ENCODE measurements at places on chromosomes 2 and 18.

GRCh38 chr2:54613794-54614257 lies 109.6 kb upstream of the EML6 start:
- no peak for DNase-seq

- no peak for DNase-seq
Observed at GRCh38 chr2:69196327-69197117, 183.5 kb downstream of the ANTXR1 start.

DNA sequence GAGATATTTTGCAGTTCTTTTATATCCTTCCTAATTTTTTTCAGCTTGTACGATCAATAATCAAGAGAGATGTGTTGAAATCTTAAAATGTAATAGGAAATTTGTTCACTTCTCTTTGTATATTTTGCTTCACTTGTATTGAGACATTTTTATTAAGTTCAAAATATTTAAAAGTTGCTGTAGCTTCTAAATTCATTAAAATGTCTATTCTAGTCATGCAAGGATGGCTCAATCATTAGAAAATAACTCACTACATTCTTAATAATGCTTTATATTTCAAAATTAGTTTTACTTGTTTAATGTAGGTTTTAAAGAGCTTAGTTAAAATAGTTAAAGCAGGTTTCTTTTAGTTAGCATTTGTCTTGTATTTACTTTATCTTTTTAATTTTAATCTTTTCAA lies 308.4 kb downstream of the CYRIA start:
- no peak for DNase-seq

- no peak for DNase-seq
Observed at GRCh38 chr18:67864677-67865340, 348.3 kb upstream of the DSEL start.

- no peak for DNase-seq
Observed at GRCh38 chr2:12728221-12728777, 11.6 kb downstream of the TRIB2 start.

DNA sequence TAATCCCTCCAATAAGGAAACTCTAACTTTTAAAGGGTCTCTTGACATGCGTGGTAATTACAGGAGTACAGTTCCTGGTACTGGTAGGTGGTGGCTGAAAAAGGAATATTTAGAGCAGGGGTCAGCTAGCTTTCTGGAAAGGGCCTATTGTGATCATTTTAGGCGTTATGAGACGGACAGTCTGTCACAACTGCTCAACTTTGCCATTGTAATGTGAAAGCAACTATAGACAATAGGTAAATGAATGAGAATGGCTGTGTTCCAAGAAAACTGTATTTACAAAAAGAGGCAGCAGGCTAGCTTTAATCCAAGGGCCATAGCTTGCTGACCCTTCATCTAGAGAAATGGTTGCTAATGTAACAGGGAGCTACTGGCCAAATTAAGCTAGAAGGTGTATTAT lies 177.7 kb upstream of the LRRTM1 start:
- no peak for DNase-seq

DNA sequence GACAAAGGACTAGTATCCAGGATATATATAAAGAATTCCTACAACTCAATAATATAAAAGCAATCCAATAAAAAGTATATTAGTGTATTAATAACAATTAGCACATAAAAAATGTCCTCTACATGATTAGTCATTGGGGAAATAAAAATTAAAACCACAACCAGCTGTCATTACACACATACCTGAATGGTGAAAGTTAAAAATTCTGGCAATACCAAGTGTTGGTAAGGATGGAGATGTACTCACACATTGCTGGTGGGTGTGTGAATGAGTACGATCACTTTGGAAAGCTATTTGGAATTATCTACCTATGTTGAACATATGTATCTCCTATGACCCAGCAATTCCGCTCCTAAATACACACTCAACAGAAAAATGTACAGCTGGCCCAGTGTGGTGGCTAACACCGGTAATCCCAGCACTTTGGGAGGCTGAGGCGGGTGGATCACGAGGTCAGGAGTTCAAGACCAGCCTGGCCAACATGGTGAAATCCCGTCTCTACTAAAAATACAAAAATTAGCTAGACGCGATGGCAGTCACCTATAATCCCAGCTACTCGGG lies 14.3 kb upstream of the NOL10 start:
- DNase-seq = no peak

DNA sequence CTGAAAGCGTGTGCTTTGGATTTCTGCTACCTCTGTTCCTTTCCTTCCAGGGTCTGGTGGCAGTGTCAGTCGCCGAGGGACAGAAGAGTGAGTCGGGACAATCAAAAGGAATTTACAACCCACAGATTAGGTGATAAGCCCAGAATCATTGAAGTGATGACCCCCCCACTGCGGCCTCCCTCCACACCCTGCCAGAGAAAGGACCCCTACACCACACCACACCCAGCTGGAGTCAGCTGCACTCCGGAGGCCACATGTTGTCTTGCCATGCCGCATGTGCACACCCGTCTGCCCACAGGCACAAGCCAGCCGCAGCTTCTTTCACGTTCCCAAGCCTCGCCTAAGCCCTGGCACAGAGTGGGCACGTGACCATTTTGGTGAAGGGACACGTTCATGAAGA lies 366.8 kb upstream of the SALL3 start:
- DNase-seq = peak; percentile 13

GRCh38 chr2:152175012-152175367 lies 573 bp downstream of the STAM2 start:
- no peak for DNase-seq

- DNase-seq = no peak
Observed at GRCh38 chr18:76202322-76202721, 292.7 kb downstream of the ZNF516 start.

DNA sequence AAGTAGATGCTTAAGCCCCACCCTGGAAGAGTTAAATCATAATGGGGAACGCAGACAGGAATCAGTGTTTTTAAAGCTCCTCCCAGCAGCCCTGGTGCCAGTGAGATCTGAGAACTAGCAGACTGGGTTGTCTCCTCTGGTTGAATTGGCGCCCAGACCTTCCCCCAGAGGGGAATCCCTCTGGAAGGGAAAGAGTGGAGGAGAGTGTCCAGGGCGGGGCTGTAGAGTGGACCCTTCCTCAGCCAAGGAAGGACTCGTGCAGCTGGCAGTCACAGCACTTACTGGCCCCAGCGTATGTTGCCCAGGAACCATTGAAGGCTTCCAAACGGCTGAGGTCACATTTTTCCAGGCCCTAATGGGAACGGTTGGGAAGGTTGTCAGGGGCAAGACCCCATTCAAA lies 62.5 kb downstream of the TGOLN2 start:
- no peak for DNase-seq

DNA sequence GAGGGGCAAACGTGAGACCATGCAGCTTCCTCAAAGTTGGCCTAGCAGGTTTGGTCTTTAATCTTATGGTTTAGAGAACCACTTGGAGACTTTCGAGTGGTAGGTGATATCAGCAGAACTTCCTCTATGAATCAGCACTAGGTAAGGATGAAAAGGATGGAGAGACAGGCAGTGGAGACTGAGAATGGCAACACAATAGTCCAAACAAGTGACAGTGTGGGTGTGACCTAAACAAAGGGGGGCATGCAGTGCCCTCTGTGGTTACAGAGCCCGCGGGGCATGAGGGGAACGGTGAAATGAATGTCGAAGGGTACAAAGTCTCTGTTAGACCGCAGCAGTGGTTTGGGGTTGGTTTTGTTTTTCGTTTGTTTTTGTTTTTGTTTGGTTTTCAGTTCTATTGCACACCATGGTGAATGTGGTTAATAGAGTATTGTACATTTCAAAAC lies 143.9 kb downstream of the L3MBTL4 start:
- DNase-seq = no peak

- no peak for DNase-seq
Observed at GRCh38 chr18:55355223-55355622, 232.8 kb downstream of the TCF4 start.

DNA sequence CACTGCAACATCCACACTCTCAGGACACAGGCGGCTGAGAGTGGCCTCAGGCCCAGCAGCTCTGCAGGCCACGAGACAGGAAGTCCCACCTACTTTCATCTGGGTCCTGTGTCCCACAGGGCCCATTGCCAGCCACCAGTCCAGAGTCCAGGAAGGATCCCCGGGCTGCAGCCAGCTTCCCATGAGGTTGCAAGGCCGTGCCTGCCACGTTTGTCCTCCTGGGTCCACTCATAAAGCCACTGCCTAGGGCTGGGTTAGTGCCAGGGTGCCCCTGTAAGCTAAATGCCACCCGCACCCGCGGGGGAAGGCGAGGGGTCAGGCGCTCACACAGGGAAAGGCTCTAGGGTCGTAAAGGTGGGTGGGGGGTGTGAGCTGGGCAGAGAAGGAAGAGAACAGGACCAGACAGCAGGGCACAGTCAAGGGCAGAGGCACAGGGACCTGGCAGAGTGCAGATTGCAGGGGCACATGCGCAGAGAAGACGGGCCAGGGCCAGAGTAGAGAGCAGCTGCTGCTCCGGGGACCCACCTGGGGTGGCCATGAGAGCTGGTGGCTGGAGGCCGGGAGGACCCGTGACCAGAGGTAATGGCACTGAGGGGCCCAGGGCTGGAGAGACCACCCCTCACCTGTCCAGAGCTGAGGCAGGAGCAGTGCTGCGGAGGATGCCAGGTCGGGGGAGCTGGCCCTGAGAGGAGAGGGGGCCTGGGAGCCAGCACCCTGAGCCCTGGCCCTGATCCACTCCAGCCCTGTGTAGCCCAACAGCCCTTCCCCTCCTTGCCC lies 8.0 kb downstream of the AGXT start:
- no peak for DNase-seq

GRCh38 chr2:169862816-169863215 lies 35.6 kb downstream of the UBR3 start:
- no peak for DNase-seq

DNA sequence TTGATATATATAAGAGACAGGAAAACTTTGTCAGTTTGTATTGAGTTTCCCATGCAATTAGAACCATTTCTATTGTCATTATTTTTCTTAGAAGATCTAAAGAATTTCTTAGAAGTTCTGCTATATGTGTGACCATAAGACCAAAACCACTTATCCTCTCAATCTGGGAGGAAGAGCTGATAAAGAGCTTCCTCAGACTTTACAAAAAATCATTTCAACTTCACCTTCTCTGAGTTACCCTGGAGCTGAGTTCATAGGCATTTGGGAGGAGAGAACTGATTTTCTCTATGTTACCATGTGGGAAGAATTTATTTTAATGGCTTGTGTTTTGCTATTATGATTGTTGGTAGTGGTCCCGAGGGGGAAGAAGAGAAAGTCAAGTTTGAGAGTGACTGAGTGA lies 329.3 kb downstream of the GPD2 start:
- no peak for DNase-seq

GRCh38 chr2:166464187-166464586 lies 29.9 kb downstream of the SCN7A start:
- DNase-seq = no peak

DNA sequence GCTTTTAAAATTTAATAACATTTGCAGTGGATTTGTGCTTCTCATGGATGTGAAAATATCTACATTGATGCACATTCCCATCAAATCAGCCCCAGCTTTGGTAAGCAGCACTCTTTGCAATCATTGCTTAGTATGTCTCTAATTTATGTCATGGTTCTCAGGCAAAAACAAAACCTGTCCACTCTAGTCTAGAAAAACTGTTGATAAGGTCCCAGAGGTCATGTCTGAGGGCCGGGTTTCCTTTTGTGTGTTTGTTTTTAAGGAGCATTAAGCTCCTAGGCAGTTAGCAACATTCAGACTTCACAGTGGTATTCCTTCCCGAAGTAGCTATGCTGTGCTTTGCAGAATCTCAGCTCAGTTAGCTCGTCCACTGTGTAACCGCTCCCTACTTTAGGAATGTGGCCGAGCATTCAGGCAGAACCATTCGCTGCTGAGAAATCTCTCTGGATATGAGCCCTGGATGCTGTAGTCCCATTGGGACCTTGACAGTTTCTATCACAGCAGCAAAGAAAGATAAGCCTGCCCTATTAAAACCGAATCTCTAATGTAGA lies 4.0 kb downstream of the DIPK1C start:
- DNase-seq = no peak

GRCh38 chr2:118706371-118706770 lies 141.1 kb downstream of the EN1 start:
- DNase-seq = no peak

DNA sequence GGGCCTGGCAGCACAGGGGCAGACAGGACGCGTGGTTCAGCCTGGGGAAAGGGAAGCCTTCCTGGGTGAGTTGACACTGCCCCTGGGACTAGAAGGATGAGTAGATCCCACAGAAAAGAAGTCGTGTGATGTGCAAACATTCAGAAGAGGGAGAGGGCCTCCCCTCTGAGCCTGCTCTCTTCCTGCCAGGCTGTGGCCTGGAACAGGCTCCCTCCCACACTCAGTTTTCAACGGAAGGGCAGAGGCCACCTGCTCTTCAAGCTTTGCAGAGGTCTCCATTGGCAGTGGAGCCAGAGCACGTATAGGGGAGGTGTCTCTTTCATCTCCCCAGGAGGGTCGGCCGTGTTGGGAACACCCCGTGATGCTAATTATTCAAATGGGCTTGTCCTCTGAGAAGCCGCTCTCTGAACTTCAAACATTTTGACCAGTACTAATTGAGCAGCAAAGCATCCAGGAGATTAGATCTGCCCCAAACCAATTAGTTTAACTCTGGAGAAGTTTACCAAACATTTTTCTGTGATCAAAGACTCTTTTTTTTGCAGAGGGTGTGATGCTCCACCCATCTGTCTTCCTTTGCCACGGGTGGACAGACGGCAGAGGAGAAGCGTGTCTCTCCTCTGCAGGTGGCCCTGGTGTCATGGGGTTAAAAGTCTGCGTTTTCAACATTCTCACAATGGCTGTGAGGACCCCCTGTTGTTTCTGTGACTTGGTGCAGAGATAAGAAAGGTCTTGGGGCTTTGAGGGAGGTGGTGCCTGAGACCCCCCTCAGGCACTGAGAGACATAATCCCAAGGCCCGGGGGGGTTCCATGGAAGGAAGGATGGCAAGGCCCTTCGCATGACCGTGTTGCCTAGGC lies 29.5 kb upstream of the ODC1 start:
- no peak for DNase-seq

DNA sequence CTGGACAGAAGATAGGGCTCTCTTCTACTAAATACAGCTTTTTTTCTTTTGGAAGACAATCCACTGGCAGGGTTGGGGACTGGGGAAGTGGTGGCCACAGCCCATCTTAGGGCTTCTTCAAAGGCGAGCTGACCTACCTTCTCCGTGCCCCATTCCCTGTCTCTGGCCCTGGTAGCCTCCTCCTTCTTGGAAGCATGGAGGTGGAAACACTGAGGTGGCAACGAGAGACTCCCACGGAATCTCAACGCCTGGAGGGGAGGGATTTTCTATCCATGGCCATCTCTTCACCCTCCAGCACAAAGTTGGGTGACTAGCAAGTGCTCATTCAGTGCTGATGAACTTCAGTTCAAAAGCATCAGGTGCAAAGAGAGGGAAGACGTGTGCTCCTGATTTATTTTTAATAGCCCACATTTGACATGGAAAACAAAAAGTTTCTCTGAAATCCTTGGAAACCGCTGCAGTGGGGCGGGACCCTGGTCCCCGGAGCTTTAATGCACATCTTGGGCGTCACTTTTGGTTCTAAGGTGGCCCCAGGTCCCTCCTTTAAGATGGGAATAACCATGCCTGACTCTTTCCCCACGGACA lies 633 bp upstream of the ARMC9 start:
- DNase-seq = no peak

- DNase-seq = no peak
Observed at GRCh38 chr2:145329971-145330370, 810.1 kb upstream of the ZEB2 start.

Measured in H9 (cell line).